ENCODE measurements at places on chromosomes 2 and 18.

DNA sequence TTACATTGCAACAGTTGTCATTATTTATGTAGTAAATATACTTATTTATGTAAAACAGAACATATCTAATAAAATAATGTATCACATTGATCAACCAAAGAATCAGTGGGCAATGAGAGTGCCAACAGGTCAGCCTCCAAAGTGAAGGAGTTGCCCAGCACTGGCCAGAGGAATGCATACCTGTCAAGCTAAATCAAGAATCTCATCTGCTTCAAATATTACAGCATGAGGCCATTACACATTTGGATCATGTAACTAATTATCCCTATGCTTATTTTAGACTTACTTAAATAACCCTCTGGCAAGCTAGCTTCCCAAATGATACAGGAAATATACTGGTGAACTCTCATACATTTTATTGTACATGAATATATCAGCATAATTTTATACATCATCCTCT is 1211.7 kb upstream of the ACVR2A start:
- DNase-seq: no peak

- no peak for DNase-seq
These were observed 2.0 kb downstream of the NPPC start for GRCh38 chr2:231923951-231924888.

DNA sequence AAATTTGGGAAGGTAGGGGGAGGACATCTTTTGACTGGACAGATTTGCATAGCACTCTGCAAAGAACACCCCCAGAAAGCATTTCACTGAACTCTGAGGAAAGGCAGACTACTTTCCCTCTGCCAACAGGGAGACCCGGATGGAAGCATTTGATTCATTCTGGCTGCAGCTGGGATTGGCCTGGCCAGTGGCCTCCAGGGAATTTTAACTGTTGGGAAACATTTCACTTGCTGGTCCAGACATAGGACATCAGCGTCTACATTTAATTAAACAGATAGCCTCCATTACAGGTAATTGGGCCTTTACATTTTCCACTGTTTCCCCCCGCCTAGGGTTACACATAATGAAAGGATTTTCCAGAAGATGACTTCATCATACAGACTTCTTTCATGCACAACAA is 92.8 kb downstream of the MARCHF4 start:
- DNase-seq: no peak

DNA sequence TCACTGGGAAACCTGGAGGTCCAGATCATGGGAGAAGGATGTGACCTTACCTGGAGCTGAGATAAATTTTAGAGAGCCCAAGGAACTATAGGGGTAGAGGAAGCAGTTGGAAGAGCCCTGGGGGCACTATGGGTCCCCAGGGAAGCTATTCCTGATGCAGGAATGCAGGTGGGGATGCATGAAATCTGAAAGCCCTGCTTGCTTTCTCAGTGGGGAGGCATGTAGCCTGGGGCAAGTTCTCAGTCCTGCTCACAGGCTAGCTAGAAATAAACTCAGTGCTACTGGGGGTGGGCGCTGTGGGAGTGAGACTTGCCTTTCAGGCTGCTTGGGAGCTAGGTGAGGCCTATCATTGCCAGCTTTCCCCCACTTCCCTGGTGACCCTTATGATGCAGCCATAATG is 499.7 kb downstream of the PTH2R start:
- DNase-seq: no peak

GRCh38 chr2:22800412-22800811 is 584.6 kb upstream of the KLHL29 start:
- peak; percentile 33 for DNase-seq

GRCh38 chr2:213923543-213923942 is 487.3 kb upstream of the VWC2L start:
- DNase-seq: peak; percentile 10

DNA sequence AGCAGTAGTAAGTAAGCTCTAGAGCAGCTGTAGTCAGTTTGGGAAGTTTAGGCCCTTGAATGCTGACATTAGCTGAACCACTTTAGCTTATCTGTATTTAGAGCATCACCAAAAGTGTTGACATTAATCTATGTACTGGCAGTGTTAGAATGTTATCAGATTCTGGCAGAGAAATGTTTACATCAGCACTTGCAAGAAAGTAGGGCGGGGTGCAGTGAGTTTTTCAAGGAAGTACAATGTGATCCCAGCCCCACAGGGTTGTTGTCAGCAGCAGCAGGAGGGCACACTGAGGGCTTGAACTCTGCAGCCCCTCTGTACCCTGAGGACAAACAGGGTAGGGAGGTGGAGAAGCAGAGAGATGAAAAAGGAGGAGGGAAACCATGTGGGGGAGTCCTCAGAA is 35.5 kb upstream of the RMP24 start:
- no peak for DNase-seq

DNA sequence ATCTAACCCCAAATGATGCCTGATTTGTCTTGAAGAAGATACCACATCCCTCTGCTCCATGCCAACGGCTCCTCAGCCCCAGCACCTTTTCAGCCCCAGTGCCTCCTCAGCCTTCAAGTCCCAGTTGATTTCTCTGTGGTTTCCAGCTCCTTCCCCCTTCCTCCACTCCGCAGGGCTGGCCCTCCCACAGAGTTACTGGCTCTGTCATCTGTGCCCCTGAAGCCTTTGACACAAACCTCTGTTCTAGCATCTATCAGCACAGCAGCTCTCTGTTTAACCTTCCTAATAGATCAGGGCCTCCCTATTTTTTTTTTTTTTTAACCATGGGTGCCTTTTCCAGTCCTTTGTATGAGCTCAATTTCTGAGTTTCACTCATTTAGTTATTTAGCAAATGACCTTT is 201.3 kb upstream of the CXCR4 start:
- no peak for DNase-seq

DNA sequence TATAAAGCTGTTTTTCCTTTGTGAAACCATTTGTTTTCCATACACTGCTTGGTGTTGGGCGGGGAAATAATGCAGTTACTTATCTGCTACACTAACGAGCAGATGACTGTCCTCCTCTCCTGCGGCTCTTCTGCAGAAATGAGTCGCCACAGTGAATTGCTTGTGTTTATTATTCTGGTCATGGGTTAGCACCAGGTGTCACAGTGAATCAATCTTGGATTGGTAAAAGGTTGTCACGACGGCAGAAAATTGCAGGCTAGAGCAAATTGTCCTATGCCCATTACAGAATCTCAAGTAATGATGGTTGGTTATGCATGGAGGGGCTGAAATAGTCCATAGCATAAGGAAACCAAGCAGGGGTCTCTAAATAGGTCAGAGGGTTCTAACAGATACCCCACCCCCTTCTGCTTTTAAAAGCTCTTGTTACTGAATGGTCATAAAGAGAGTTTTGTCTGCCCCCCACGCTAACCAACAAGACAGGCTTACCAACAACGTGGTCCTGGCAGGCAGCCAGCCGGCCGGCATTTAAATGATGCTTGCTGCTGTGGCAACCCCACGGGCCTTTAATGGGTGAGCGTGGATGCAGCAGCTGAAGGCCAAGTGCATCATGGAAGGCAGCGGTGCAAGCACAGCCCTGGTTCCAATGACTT is 29.5 kb downstream of the RAB31 start:
- no peak for DNase-seq

GRCh38 chr2:128642821-128643220 is 324.2 kb upstream of the HS6ST1 start:
- DNase-seq: no peak
